LoVo (cell line): ENCODE measurements at places on chromosomes 3 and 15.

DNA sequence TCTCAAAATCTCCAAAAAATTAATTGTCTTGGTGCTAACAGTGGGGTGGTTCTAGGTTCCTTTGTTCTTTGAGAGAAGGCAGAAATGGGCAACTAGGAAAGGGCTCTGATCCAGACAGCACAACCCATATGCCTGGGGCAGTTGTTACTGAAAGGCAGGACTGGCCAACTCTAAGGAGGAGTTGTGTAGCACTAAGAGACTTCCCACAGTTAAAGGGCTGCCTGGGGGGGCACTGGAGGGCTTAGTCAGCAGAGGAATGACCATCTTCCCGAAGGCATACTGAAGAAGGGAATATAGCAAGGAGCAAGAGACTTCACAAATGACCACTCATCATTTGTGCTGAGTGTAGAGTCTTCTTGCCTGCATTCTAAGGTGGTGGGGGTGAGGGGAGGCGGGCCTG lies 15.8 kb downstream of the ILDR1 start:
- DNase-seq = no peak

DNA sequence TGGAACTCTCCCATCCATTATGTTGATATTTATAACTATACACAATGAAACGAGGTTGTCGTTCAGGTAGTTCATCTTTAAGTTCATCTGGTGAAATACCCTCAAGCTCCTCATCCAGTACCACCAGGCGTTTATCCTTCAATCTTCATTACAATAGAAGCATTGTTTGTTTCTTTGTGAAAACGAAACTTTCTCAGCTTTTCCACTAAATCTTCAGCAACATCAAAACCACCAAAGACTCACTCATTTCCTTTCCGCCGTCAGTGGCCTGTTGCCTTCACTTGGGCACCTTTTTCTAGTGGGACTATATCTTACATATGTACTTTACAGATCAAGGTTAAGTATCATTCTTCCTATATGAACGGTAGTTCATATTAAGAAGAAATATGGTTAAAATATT lies 44.1 kb upstream of the TFG start:
- no peak for DNase-seq

DNA sequence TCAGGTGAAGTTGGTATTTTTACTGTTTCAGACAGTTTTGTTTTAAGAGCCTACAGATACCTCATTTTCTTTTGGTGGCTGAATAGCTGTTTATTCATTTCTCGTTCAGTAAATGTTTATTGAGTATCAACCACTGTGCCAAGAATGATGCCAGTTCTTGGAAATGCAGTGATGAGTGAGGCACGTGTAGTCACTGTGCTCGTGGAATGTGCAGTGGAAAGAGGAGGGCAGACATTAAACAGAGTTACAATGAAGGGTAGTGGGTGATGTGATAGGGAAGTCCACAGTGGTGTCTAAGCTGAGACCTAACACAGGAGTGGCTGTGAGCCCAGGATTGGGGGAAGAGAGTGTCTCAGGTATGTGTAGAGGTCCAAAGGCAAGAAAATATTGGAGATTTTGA lies 73.7 kb downstream of the ARHGEF26 start:
- no peak for DNase-seq

GRCh38 chr15:74179983-74180880 lies 6.7 kb downstream of the ISLR start:
- DNase-seq = no peak

DNA sequence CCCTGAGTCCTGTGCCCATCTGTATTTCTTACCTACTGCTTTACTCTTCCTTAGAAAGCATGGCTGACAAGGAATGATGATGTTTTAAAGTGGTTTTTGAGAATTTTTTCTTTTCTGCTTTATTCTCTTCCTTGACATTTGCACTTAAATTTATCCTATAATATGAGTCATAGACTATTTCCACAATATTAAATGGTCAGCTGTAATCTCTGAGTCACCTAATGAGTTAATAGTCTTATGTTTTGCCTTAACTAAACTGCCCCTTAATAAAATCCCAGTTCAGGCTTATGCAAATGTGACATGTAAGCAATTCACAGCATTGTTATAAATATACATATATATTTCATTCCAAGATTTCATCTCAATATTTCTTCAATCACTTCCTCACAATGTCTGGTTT lies 23.8 kb downstream of the MEIS2 start:
- DNase-seq = no peak

GRCh38 chr3:17052363-17052762 lies 167.6 kb downstream of the PLCL2 start:
- no peak for DNase-seq

- DNase-seq = no peak
Observed at GRCh38 chr3:109943181-109943580, 605.8 kb upstream of the DPPA4 start.

DNA sequence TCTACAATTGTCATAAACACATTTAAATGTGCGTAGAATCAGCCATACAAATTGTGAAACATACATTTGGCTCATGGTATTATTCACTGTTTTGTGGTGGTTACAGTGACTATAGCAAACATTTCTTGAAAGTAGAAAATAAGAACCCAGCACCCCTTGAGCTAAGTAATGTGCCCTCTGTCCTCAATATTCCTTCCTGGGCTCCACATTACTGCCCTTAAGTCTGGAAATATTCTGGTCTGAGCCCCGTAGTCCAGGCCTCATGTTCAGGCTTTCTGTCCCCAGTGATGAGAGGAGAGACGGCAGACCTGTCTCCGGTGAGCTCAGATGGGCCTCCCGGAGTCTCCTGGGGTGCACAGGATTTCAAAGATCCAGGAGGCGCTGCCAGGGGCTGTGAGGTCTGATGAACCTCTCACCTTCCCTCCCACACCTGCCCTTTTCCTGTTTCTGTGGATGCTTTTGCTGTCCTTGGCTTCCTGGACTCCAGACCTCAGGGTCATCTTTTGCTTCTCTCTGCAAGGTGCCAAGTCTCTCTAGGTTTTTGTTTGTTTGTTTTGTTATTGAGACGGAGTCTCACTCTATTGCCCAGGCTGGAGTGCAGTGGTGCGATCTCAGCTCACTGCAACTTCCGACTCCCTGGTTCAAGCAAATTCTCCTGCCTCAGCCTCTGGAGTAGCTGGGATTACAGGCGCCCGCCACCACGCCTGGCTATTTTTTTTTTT lies 8.8 kb upstream of the MUC20 start:
- no peak for DNase-seq
